Stimulated activated CD4-positive, alpha-beta T cell treated with anti-CD3 and anti-CD28 coated beads, TNF-alpha, amount 100 ng/mL, for 4 hours (primary cell): ENCODE measurements at places on chromosomes 7 and 10.

DNA sequence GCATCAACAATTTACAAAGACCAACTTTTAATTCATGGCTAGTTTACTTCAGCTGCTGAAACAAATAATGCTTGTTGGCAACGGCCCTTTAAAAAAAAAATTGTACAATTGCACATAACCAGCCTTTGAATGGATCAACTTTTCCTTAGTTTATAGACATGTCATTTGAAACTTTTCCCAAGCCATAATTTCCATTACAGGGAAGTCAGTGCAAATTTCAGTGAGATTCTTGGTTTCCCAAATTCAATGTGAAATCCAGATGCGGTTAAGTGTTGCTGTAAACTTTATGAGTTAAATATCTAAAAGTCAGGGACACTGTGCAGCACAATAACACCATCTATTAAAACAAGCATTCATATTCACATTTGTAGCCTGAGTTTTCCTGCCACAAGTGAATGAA is 182.2 kb downstream of the JAZF1 start:
- no peak for DNase-seq

GRCh38 chr7:2922348-2922691 is 78.2 kb upstream of the GNA12 start:
- no peak for DNase-seq

DNA sequence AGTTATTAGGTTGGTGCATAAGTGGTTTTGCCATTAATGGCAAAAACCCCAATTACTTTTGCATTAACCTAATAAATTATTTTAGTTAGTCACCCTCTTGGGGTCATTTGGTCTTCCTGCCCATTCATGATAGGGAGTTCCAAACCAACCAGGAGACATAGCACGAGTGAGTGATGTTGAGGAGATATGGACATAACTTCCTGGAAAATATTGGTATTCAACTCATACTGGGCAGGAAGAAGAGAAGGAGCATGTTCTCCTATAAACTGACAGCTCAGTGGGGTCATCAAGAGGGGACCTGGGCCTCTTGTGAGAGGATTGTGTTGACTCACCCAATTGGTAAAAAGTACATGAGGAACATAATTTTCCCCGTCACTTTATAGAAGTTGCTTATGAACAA is 23.7 kb downstream of the SPAG6 start:
- no peak for DNase-seq

- no peak for DNase-seq
These were observed 193.4 kb downstream of the CCDC3 start for GRCh38 chr10:12808014-12808613.

GRCh38 chr10:77850620-77851231 is 75.8 kb downstream of the DLG5 start:
- DNase-seq: no peak

- no peak for DNase-seq
These were observed 17.1 kb downstream of the OAT start for GRCh38 chr10:124401633-124402032.

- DNase-seq: no peak
These were observed 31.2 kb downstream of the TOMM7 start for GRCh38 chr7:22791204-22792158.

DNA sequence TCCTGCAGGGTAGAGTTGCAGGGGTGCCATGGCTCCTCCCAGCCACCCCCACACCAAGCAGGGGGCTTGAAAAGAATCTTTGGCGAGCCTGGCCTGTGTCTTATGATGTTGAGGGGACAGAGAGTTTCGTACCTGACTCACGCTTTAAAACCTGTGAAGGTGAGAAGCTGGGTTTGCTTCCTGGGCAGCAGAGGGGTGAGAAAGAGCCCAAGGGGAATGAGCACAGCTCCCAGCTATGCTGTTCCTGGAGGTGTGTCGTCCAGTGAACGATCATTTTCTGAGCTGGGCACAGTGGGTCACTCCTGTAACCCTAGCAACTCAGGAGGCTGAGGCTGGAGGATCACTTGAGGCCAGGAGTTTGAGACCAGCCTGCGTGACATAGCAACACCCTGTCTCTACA is 13.5 kb upstream of the ADRB1 start:
- DNase-seq: no peak
